ENCODE measurements at places on chromosomes 12 and 14. TPM values are rescaled to one million over a fixed set of nuclear protein-coding genes. Genes with fewer than 3 reads are reported as not detected.

DNA sequence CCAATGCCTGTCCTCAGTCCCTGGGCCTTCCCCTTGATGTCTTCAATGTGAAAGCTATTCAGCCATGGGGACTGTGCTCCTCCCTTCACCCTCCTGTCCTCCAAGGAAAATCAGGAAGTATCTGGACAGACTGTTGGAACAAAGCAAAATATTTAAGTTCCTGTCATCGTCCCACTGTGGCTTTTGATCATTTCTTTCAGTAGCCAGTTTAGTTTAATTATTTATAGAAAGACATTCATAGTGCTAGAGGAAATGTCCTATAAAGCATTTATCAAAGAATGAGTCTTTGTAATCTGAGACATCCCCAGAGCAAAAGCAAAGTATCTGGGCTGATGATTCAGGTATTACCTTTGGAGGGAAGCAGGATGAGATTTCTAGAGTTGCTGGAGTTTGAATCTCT lies 254.1 kb downstream of the NRXN3 start:
- DNase-seq = no peak
- H3K27me3 ChIP-seq = no peaks in the 10 kb centered on the region
- H3K36me3 ChIP-seq = no peaks in the 10 kb centered on the region
- H3K4me3 ChIP-seq = no peak overlapping the region

DNA sequence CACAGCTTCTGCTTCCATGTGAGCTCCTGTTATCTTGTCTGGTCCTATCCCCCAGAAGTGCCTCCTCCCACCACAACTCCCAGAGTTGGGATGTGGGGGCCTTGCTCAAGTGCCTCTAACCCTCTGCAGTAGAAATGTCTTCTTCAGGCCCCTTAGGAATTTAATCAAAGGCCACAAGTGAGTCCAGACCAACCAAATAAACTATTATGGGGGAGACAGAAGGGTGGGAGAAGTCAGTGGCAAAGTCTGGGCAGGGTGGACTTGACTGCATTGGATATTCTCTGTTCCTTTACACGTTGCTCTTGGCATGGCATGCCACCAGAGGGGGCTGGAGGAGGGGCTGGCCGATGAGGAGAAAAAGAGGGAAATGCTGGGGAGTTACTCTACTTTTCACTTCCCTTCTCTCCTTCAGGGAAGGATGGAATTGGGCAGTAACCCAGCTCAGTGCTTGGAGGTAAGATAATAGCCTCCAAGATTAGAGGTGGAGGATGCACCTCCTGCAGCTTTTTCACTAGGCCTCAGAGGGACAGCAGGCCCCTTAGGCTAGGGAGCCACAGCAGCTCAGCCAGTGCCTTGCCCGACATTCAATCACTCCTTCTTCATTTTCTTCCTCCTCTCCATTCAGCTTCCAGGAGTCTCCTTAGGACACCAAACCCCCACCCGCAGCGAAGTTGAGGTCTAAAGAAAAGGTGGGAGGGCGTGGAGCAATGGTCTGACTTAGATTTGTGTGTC lies 1.2 kb upstream of the AP1G2 start:
- peak overlapping the region; percentile 81 for H3K4me3 ChIP-seq
- DNase-seq = no peak
- H3K36me3 ChIP-seq = no peaks in the 10 kb centered on the region

DNA sequence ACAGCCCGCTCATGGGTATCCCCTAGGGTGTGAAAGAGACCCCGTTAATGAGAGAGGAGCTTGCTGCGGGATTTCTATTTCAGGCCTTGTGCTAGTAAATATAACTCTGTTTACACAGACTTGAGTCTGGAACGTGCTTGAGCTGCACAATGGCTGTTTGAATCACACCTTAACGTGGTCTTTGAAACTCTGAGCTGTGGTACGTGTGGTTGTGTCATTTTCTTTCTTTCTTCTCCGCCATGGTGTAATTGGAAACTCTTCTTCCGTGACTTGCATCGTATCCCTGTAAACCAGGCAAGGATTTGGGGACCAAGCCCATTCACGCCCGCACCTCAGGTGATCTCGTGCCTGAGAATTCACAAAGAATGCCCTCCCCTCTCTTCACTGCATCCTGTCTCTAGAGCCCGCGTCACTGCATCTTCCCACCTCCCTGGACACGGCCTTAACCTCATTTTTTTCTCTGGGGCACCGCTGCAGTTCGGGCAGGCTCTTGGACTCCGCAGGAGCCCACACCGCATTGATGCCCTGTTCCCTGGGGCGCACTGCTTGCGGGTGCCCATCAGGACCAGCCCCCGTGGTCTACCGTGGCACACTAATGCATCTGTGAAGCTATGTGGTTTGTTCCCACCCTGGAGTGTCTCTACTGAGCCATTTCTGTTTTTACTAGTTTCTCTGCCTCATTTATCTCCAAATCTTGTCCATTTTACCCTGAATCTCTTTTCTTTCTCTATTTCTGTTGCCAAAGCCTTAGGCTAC lies 78.4 kb upstream of the PARP11 start:
- H3K36me3 ChIP-seq = peaks cover 10% of the 10 kb centered on the region
- peaks cover 50% of the 10 kb centered on the region for H3K4me1 ChIP-seq
- peak overlapping the region; percentile 92 for H3K27ac ChIP-seq
- H3K27me3 ChIP-seq = no peaks in the 10 kb centered on the region

DNA sequence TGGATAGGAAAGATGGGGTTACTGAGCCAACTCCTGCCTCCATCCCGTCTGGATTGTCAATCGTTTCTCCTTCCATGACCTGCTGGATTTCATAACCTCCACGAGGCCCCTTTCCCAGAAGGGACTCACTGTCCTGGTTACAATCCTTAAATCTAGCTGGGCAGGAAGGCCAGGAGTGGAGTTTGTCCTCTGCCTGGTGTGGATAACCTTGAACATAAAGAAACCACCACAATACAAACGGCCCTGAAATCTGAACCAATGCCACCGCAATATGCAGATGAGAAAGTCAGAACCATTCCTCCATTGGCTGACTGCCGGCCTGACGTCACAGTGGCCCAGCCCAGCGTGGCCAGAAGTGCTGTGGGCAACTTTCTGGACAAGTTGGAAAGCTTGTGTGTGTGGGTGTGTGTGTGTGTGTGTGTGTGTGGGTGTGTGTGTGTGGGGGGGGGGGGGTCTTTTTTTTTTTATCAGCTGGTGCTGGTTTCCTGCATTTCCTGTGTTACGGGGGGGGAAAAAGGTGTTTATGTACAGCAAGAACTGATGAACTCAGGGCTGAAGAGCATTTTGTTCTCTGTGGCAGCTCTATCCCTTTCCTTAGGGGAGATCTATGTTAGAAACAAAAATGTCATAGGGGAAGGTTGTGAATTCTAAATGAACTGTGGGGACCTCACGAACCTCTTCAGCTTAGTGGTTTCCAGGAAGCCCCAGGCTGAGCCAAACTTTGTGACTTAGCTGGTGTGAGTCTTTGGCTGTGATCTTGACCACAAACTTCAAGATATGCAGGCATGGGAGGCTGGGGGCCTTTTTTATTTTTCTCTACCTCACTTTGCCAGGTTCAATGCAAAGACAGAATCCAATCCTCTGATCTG lies 81.6 kb upstream of the MED13L start:
- peaks cover 39% of the 10 kb centered on the region for H3K4me1 ChIP-seq
- peak; percentile 84 for DNase-seq
- no peaks in the 10 kb centered on the region for H3K27me3 ChIP-seq
- peak overlapping the region; percentile 90 for H3K27ac ChIP-seq

DNA sequence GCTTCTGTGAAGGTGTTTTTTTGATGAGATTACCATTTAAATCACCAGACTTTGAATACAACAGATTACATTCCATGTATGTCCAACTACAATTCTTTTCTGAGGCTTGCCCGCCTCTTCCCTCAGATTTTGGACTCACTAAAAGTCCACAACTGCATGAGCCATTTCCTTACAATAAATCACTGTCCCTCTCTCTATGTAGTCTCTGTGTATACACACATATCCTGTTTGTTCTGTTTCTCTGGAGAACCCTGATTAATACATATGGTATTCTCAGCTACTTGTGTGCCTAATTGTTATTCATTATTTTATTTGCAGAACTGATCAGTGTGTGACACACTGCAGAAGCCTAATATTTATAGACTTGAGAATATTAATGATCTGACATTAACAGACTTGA lies 2.4 kb upstream of the MIPOL1 start:
- DNase-seq = no peak
- H3K27ac ChIP-seq = no peak overlapping the region
- H3K4me1 ChIP-seq = peaks cover 16% of the 10 kb centered on the region
- H3K4me3 ChIP-seq = no peak overlapping the region
- no peaks in the 10 kb centered on the region for H3K36me3 ChIP-seq

GRCh38 chr14:57987596-57988300 lies 121.9 kb upstream of the SLC35F4 start:
- no peak overlapping the region for H3K27ac ChIP-seq
- H3K36me3 ChIP-seq = no peaks in the 10 kb centered on the region
- DNase-seq = no peak
- H3K4me1 ChIP-seq = no peaks in the 10 kb centered on the region

GRCh38 chr12:14664434-14665023 lies 31.9 kb downstream of the GUCY2C start:
- peaks cover 13% of the 10 kb centered on the region for H3K4me1 ChIP-seq
- DNase-seq = peak; percentile 39
- peaks cover 4% of the 10 kb centered on the region for H3K27me3 ChIP-seq

DNA sequence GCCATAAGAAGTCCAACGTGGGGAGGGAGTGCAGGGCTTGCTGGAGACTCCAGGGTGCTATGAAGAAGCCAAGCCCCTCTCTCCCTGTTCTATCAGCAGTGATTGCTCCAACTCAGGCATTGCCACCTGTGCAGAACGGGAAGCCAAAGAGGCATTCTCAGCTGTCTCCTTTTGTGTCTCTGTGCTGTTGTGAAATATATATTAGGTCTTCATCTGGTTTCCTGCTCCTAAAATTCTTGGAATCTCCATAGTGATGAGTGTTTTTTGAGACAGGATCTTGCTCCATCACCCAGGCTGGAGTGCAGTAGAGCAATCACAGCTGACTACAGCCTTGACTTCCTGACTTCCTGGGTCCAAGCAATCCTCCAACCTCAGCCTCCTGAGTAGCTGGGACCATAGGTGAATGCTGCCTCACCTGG lies 51.2 kb upstream of the AEBP2 start:
- no peak overlapping the region for H3K27ac ChIP-seq
- no peaks in the 10 kb centered on the region for H3K36me3 ChIP-seq
- no peaks in the 10 kb centered on the region for H3K27me3 ChIP-seq
- no peak overlapping the region for H3K4me3 ChIP-seq

GRCh38 chr12:77062396-77062795 lies 3.0 kb downstream of the E2F7 start:
- DNase-seq = no peak
- no peak overlapping the region for H3K27ac ChIP-seq
- no peaks in the 10 kb centered on the region for H3K36me3 ChIP-seq
- H3K4me3 ChIP-seq = no peak overlapping the region
- peaks cover 5% of the 10 kb centered on the region for H3K4me1 ChIP-seq

DNA sequence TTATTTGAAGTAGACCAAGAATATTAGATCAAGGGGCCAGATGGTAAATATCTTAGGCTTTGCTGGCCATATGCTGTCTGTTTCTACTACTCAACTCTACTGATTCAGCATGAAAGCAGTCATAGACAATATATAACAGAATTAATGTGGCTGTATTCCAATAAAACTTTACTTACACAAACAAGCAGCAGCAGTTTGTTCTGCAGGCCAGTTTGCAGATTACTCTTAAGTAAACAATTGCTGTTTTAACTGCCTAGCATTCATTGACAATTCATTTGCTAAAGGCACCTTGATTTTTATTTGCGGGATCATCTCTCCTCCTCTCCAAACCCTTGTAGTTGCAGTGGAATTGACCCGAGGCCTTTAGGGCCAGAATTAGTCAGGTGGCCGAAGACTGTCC lies 94.1 kb upstream of the GARIN6 start:
- no peaks in the 10 kb centered on the region for H3K27me3 ChIP-seq
- no peak overlapping the region for H3K4me3 ChIP-seq
- H3K4me1 ChIP-seq = no peaks in the 10 kb centered on the region
- no peak overlapping the region for H3K27ac ChIP-seq
- H3K36me3 ChIP-seq = no peaks in the 10 kb centered on the region

GRCh38 chr12:124650912-124651311 lies 83.5 kb upstream of the NCOR2 start:
- H3K27ac ChIP-seq = no peak overlapping the region
- no peak for DNase-seq
- peaks cover 2% of the 10 kb centered on the region for H3K27me3 ChIP-seq
- H3K36me3 ChIP-seq = no peaks in the 10 kb centered on the region
- H3K4me3 ChIP-seq = no peak overlapping the region

GRCh38 chr12:104990950-104991349 lies 4.8 kb downstream of the NOPCHAP1 start:
- no peak overlapping the region for H3K27ac ChIP-seq
- H3K36me3 ChIP-seq = peaks cover 73% of the 10 kb centered on the region
- H3K4me3 ChIP-seq = no peak overlapping the region
- peaks cover 27% of the 10 kb centered on the region for H3K4me1 ChIP-seq

DNA sequence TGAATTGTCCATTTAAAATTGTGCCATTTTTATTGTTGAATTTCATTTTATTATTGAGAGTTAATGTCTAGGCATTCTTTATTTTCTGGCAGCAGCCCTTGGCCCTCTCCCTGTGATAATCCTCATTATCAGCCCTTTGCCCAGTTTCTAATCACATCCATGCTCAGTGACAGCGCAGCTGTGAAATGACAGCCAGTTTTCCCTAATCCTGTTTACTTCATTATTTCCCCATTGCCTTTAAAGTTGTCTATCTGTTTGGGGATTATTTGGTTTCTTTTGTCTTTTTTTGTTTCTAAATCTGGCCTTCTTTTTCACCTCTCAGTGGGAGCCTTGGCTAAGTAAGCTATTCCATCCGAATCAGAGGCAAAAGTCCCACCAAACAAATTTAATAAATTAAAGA lies 476.9 kb downstream of the SLC6A15 start:
- DNase-seq = no peak
- H3K4me3 ChIP-seq = no peak overlapping the region
- H3K4me1 ChIP-seq = no peaks in the 10 kb centered on the region
- H3K27me3 ChIP-seq = no peaks in the 10 kb centered on the region

GRCh38 chr14:104267895-104268294 lies 129.5 kb downstream of the KIF26A start:
- H3K4me3 ChIP-seq = peak overlapping the region; percentile 62
- no peaks in the 10 kb centered on the region for H3K36me3 ChIP-seq
- H3K27ac ChIP-seq = peak overlapping the region; percentile 71
- H3K4me1 ChIP-seq = peaks cover 3% of the 10 kb centered on the region

DNA sequence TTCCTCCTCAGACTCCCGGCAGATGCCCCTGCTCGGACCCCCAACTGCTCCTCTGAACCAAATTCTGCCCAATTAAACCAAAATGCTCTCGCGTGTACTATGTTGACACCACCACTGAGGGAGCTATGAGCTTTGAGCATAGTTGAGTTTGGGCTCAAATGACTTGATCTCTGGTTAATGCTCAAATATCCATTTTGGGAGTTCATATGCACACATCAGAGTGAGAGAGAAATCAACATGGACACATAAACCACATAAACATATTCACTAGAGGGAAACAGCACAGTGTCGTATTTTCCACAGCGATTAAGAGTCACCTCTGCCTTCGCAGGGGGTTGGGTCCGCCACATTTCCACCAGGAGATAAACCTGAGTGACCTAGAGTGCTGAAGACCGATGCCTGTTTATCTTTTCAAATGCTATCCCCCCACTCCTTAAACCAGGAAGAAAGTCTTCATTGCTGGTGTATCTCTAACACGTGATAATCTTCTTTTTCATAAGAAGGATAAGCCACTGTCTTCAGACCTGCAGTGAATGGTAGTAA lies 59.4 kb upstream of the FOXN3 start:
- H3K4me1 ChIP-seq = peaks cover 19% of the 10 kb centered on the region
- H3K36me3 ChIP-seq = peaks cover 21% of the 10 kb centered on the region
- H3K4me3 ChIP-seq = no peak overlapping the region
- no peaks in the 10 kb centered on the region for H3K27me3 ChIP-seq

GRCh38 chr12:5889381-5890047 lies 55.5 kb downstream of the ANO2 start:
- H3K27ac ChIP-seq = no peak overlapping the region
- H3K36me3 ChIP-seq = no peaks in the 10 kb centered on the region
- H3K4me1 ChIP-seq = peaks cover 7% of the 10 kb centered on the region
- DNase-seq = no peak

The TMPRSS12 gene
- not detected for total RNA-seq

The HELB gene
- total RNA-seq = 32.0 TPM

The STAB2 gene
- not detected for total RNA-seq

The TSPAN9 gene
- total RNA-seq = 0.65 TPM

The CFAP54 gene
- total RNA-seq = 0.49 TPM

Data from naive thymus-derived CD8-positive, alpha-beta T cell (primary cell).